Activated naive CD4-positive, alpha-beta T cell treated with anti-CD3 and anti-CD28 coated beads, Interleukin-2, amount 10 ng/mL, durations not matched to agents 7 days and 5 days (primary cell): ENCODE measurements at places on chromosomes 5 and 9.

- no peak for DNase-seq
These were observed 883.1 kb downstream of the CDH18 start for GRCh38 chr5:19104948-19105347.

GRCh38 chr5:50799596-50799995, 133.2 kb downstream of the PARP8 start:
- no peak for DNase-seq

DNA sequence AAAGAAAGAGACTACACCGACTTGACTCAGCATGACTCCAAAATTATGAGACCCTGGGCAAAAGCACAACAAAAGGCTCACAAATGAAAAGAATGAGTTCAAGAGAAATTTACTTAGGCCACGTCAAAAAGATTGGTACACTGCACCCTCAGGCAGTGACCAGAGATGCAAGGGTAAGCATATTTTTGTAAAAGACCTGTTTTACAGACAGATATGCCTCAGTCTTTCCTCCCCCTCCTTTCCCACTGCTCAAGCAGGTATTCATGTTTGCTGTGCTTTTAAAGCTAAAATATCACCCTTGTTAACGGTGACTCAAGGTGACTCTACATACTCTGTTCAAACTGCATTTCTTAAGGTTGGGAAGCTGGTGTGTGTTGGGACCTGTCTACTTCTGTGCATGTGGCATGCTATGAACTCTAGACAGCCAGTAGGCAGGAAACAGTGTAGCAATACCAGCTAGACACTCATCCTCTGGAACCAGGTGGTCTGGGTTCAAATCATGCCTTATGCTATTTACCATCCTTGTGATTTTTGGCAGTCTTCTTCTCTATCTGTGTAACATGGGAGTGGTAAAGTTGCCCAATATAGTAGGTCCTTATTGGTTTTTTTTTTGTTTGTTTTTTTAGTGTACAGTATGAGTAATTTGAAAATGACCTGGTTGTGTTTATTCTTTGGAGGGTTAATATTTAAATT, 98.7 kb downstream of the TLE4 start:
- DNase-seq, result no peak

DNA sequence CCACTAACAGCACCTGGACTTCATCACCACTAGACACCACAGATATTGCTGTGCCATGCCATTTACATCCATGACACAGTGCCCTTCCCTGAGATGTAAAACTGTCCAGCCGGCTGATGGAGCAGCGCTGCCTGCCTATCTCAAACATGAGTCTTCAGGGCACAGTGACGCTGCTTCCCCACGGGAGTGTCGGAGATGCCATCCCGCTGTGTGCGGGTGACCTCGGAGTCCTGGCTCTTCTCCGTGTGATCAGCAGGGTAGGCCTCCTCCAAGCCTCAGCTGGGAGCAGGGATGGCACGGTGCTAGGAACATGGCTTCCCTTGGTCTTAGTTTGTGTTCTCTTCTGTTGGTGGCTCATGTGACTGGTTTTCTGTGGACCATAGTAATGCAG, 130.3 kb upstream of the FAM120A start:
- DNase-seq, result no peak

DNA sequence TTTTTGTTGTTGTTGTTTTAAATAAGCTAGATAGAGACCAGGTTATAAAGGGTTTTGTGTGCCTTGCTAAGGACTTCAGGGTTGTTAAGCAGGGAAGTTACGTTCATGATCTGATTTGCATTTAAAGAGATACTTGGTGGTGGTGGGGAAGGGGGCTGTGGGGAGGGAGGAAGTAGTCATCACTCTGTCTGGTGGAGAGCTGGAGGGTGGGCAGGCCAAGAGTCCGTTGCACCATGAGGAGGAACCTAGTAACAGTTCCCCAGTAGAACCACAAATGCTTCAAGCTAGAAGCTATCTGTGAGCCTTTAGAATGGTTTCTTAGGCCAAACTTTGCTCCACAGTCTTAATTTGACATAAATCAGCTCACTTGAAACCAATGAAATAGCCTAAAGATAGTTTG, 18.7 kb upstream of the ROPN1L start:
- no peak for DNase-seq

DNA sequence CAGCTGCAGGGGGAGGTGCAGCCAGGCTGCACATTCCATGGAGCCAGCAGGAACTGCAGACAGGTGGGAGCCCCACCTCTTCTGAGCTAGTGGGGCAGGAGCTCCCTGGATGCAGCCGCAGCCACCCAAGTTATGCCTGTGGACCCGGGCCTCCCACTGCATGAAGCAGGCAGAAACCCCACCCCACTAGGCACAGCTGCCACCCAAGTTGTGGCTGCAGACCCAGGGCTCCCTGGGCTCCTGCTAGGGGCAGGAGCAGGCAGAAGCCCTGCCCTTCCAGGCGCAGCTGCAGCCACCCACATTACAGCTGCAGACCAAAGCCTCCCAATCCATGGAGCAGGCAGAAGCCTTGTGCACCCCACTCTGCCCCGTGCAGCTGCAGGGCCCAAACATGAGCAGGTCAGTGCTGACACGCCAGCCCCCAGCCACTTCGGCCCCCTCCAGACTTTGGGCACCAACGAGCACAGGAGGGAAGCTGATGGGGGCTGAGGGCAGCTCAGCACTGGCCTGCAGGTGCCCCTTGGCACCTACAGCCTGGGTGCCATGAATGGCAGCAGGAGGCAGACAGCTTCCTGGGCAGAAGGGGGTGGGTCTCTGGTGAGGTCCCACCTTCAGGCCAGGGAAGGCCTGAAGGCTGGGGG, 106.9 kb downstream of the C9orf50 start:
- no peak for DNase-seq

- no peak for DNase-seq
These were observed 19.3 kb upstream of the ANKH start for GRCh38 chr5:14890846-14891245.

GRCh38 chr5:76789991-76790581, 28.7 kb upstream of the F2RL1 start:
- no peak for DNase-seq

DNA sequence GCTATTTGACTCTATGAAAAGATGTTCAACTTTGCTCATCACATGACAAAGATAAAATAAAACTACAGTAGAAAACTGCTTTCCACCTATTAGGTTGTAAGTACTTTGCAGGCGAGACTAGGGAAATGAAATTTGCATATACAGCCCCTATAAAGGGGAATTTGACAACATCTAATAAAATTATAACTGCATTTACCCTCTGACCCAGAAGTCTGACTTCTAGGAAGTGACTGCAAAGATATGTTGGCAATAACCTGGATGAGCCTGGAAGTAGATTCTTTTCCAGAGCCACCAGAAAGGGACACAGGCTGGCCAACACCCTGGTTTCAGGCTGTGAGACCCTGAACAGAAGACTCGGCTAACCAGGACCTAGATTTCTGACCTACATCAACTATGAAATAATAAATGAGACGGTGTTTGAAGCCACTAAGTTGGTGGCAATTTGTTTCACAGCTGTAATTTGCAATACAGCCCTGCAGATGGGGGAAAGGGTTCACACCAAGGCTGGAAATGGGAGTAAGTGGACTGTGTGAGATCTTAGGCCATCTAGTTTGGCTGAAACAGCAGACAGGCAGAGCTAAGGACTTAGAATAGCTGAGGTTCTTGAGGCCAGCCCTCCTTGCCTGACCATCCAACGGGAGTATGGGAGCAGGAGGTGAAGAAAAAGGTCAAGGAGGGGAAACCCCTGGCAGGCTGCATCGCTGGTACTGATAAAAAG, 106.6 kb downstream of the SIL1 start:
- no peak for DNase-seq

- no peak for DNase-seq
These were observed 33.5 kb upstream of the DMRT3 start for GRCh38 chr9:942805-943580.

GRCh38 chr5:132327252-132327955, 33.2 kb downstream of the SLC22A4 start:
- DNase-seq, result no peak

DNA sequence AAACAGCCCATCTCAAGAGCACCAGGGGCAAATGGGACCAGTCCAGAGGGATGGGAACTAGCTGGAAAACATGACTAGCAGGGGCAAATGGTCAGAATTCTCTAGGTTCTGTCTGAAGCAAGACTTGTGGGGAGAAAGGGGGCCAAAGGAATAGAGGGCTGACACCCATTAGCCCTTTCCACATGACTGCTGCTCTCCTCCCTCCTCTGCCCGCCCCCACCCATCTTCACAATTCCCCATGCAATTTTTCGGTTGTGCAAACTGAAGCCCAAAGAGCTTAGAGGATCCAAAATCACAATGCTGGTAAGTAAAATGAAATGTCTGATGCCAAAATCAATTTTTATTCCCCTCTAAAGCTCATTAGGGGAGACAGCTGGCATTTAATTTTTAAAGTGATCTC, 207.1 kb downstream of the DCP2 start:
- no peak for DNase-seq

DNA sequence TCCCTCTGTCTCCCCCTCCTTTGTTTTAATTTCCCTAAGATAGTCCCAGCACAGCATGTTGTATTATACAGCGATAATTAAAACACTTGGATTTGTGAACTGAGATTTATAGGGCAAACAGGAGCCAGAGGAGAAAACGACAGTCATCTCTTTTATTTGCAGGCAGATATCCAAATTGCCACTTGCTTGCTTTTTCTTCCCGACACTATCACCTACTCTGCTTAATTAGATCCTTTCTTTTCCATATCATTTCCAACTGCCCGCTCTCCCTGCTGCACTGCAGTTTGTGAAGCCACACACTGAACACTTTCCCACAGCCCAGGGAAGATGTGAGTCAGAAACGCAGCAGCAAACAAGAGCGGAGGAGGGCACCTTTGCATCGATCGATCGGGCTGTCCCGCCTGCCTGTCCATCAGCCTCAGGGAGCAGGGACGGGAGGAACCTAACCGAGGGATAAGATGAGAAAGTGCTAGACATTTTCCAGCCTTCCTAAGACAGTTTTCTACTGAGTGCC, 35.8 kb upstream of the SPRY4 start:
- no peak for DNase-seq

DNA sequence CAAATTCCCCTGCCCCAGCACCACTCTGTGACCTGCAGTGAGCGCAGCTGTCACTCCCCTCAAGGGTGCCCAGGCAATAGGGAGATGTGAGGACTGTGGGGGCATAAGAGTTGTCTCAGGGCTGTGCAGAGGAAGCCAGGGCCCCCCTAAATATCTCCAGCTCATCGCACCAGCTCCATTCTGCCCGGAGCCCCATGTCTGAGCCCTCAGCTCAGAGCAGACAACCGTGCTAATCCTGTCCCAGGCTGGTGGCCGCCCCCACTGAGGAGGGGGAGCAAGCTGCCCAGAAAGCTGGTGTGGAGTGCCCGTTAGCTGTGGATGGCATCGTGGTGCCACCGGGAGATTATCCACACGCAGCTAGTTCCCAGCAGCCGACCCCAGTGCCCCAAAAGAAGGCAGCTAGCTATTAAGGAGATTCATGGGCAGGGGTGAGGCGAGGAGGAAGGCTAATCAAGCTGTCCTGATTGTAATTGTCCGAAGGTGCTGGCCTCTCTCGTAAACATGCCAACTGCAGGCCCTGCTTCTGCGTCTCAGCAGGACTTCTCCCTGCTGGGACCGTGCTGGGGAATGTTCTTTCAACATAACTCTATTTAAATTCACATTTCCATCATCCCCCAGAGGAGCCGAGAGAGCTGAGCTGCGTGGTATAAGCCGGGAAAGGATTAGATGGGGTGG, 17.0 kb upstream of the FIBCD1 start:
- DNase-seq, result no peak

DNA sequence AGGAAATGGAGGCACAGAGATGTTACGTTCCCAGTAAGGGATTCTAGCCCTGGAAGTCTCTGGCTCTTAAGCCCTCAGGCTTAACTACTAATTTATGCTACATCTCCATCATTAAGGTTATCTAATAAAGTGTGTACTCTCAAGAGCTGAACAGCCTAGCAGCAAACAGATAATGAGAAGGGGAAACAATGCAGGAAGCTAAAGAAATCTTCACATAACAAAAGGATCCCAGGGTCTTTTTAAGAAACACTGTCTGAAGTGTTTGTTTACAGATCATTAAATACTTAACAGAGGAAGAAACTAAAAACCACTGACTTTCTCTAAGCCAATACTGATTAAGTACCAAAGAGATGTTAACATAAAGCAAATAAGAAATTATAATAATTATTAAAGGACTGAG, 129.0 kb downstream of the PAPPA start:
- DNase-seq, result no peak

DNA sequence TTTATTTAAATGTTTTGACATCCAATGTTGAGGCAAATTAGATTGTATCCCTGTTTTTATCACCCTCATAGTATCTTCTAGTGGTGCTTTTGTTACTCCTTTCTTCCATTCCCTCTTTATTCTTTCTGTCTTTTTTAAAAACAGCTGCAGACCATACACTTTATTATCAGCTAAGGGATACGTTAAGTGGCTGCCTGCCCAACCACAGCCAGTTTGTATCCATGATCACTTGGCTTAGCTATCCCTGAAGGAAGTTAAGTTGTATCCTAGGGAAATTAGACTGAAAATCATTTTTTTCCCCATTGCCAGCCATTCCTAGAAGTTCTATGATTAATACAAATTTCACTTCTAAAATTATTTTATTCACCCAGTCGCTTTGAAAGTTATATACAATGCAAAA, 1032.7 kb downstream of the NR2F1-AS1 start:
- DNase-seq, result no peak

DNA sequence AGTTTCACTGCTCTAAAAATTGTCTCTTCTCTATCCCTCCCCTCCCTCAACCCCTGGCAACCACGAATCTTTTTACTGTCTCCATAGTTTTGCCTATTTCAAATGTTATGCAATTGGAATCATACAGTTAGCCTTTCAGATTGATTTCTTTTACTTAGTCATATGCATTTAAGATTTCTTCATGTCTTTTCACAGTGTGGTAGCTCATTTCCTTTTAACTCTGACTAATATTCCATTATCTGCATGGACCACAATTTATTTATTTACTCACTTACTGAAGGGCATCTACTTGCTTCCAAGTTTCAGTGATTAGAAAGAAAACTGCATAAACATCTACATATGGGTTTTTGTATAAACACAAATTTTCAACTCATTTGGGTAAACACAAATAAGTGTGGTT, 372.3 kb downstream of the CDH18 start:
- no peak for DNase-seq
